ENCODE measurements at places on chromosomes 1 and 21. TPM values are rescaled to one million over a fixed set of nuclear protein-coding genes. Genes with fewer than 3 reads are reported as not detected.

DNA sequence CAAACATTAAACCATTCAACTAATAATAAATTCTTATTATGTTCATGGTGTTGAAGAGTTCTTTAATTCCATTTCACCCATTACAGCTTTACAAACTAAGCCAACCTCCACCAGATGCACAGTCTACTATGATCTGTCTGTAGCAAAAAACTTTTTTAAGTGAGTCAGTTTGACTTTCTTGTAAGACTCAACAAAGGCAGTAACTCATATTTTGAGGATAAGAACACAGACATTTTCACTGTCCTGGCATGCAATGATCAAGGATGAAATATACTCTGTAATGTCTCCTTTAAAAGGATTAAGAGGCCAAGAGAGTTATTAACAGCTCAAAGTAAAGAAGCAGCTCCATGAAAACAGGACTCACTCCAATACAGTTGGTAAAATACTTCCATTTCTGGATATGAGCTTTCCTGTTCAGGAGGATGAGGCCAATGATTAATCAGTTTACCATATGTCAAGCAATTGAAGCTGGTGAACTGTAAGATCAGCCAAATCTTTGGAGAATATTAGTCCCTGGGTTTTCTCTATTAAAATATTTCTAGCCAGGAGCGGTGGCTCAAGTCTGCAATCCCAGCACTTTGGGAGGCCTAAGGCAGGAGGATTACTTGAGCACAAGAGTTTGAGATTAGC lies 20.6 kb downstream of the XKR8 start:
- no peak for DNase-seq

Gene NBPF4
- total RNA-seq, result not detected

Gene SLC25A33
- total RNA-seq, result 23.2 TPM

Gene PEX11B
- 22.9 TPM for total RNA-seq

DNA sequence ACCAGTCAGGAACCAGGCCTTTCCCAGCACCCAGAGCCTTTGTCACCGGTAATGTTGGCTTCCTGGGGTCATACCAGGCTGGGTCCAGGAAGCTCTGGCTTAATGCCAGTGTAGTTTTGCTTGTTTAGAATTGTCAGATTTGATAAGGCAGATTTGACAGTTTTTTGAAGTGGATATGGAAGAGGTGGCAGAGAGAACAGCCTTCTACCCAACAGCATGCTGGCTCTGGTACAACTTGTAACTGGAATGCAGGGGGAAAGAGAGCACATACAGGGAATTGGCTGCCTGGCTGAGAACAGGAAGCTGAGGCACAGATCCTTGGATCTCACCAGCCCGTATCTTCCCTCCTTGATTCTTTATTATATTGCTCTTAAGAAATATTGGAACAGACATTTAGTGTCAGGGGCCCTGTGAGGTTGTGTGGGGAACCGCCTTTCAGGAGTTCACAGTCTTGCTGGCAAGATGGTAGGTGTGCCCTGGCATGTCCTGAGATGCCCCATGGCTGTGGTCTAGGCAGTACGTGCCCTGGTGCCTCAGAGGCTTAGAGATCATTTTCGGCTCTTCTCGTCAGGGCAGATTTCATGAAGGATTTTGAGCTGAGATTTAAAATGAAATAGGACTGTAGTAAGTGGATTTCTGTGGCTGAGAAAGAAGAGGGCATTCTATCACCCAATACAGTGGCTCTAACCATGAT lies 227.0 kb downstream of the PBX1 start:
- no peak for DNase-seq

DNA sequence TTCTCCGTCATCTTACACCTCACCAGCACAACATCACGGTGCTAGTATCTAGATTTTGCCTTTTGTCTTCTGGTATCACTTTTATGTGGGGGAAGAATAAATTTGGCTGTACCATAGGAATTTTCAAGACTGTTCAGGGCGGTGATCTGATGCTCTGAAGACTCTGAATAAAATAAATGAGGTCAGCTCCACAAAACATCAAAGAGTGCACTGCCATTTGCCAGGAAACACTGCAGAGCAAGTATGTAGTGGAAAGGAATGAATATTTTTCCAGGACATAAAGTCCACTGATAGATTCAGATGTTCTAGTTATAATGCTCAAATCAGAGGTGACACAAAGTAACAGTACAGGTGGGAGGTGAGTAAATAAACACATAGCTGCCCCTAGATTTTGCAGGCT lies 56.3 kb downstream of the ZP4 start:
- DNase-seq, result no peak

Gene PLEKHG5
- 27.4 TPM for total RNA-seq

DNA sequence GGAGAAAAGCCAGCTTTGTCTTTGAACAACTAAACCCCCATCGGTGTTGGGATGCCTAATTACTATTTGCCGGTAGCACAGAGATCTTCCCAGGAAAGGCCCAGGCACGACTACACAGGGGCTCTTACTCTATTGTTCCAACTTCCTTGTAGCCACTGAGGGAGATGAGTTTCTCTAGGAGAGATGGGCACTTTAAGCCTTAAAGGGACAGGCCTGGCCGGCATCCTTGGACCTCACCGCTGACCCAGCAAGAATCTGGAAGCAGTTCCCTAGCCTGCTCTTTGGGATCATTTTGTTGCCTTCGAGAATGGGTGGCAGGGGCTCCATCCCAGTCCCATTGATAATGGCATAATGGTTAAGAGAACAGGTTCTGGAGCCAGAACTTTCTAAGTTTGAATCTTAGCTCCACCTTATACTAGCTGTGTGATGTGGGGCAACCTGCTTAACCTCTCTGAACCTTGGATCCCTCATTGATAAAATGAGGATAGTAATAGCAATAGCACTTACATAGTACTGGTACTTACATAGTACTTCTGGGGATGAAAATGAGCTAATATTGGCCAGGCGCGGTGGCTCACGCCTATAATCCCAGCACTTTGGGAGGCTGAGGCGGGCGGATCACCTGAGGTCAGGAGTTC lies 239.1 kb upstream of the TMEM51 start:
- no peak for DNase-seq

DNA sequence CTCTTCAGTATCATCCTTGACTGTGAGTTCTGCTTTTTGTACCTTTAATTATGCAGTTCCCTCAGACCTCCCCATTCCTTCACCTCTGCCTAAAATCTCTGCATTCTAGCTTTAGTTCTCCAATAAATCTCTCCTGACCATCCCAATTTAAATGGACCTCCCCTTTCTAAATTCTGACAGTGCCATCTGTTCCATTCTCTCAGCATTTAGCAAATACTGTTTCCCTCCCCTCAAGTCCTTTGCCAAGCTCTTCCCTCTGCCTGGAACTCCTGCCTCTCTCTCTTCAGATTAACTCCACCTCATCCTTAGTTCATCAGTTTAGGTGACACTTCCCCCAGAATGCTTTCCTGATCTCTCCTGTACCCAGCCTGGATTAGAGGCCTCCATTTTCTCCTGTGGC lies 54.0 kb upstream of the JUN start:
- no peak for DNase-seq

Gene MARCKSL1
- 603 TPM for total RNA-seq

GRCh38 chr1:234437423-234438171 lies 41.4 kb downstream of the TARBP1 start:
- no peak for DNase-seq

DNA sequence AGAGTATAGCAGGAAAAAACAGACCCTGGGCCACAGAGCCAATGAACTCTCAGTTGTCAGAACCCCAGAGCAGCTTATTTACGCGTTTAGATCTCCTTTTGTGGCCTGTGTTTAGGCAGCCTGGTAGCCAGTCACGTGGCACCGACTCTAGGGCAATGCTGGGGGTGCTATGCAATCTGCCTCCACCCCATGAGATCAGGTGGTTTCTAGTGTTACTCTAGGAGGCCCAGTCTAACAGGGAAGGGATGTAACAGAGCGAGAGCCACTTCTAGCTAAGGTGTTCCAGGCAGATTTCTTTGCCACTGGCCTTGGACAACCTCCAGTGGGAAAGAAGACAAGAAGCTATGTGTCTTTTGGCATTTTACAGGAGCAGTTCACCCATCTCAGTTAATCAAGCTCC lies 12.0 kb upstream of the A3GALT2 start:
- DNase-seq, result no peak

DNA sequence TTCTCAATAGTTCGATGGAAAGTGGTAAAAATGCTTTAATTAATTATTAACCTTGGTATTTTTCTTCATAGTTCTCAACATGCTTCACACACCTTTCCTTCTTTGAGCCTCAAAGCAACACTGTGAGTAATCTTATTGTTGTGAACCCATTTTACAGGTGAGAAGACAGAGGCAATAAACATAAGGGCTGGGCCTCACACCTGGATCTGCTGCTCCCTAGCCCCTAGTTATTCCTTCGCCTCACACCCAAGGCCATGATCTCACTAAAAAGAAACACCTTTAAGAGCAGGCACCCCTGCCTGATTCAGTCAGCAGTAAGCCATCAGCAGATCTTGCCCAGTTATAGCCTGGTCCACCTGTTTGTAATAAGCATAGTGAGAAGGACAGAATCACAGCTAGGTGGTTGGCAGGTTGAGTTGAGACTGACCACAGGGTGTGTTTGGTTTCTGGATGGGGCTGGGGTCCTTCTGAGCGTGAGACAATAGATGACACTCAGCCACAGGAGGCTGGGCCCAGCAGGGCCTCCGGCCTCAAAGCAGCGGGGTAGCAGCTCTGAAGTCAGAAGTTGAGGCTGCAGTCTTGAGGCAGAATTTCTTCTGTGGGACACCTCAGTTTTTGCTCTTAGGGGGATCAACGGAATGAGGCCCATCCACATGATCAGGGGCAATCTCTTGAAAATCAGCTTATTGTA lies 203.9 kb downstream of the RHOU start:
- no peak for DNase-seq

- DNase-seq, result no peak
Measured at GRCh38 chr1:160855181-160855981, 7.3 kb downstream of the CD244 start.

GRCh38 chr1:21622466-21623315 lies 46.5 kb downstream of the RAP1GAP start:
- peak; percentile 100 for DNase-seq

Gene PLXNA2
- total RNA-seq, result 1.8 TPM

Gene PTPN7
- total RNA-seq, result 0.55 TPM

Gene ZSWIM5
- total RNA-seq, result 4.7 TPM

DNA sequence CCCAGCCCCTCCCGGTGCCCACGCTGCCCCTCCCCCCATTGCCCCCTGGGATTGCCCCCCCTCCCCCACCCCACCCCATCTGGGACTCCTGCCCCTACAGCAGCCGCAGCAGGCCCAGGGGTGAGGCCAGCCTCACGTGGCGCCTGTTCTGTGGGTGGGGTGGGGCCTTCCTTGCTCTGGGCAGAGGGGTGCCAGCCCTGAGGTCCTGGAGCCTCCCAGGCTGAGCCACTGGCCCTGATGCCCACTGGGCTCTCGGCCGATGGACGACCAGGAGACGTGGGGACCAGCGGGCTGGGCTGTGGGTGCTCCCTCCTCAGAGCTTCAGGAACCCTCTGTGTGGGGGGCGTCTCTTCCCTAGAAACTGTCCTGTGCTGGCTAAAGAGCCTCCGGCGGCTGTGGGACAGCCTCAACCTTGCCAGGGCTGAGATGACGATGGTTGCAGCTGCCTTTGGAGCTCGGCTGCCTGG lies 5.8 kb upstream of the C1orf159 start:
- DNase-seq, result peak; percentile 78

- DNase-seq, result no peak
Measured at GRCh38 chr1:184299406-184299790, 87.4 kb upstream of the C1orf21 start.

GRCh38 chr1:7589774-7590425 lies 181.2 kb upstream of the VAMP3 start:
- no peak for DNase-seq

- DNase-seq, result no peak
Measured at GRCh38 chr1:28480308-28480707, 25.5 kb upstream of the RCC1 start.

DNA sequence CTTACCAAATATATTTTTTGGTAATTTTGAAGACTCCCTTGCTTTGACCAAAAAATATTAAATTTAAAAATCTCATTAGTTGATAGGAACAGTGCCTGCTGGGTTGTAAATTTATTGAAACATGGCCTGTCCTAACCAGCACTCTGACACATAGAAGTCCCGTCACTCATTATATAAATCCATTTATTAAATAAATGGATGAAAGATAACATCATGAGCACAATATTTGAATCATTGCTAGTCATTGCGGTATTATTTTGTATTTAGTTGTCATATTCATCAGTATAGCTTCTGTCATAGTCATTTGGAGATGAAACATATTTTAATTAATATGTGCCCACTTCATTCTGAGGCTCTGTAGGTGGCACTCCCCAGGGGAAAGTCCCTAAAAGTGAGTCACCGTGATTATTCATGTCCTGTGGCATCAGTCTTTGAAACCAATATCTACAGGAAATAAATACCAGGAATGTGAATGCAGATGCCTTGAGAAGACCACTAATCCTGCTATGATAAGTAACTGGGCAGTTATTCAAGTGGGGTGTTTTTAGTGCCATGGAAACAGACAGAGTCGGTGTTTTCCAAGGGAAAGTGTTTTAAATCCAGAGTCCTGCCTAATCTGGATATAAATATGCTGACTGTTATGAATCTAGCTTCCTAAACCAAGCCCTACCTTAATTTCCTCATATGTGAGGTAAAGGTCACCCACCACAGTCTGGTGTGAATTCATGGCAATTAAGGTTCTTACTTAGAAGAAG lies 302.0 kb downstream of the DUSP10 start:
- no peak for DNase-seq

DNA sequence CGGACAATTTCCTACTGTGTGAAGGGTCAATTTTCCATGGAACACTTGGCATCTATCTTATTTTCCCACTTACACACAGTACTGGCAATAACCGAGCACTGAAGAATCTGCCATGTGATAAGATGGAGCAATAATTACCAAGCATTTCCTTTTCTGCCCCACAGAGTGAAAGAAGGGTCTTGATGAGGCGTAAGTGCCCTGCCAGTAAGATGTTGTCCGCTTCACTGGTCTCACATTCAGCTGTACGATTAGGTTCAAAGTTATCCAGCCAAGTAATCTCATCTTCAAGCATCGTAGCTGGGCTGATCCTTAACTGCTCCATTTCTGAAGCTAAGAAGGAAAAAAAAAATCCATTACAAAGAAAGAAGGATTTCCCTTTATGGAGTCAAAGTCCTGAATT lies 67.8 kb downstream of the PCSK9 start:
- no peak for DNase-seq

Gene C1QC
- not detected for total RNA-seq

- peak; percentile 59 for DNase-seq
Measured at GRCh38 chr1:117632269-117633067, 26.6 kb downstream of the TENT5C start.

- DNase-seq, result no peak
Measured at GRCh38 chr1:184843732-184844495, 89.3 kb upstream of the EDEM3 start.
